ENCODE measurements at places on chromosomes 5 and 9. TPM values are rescaled to one million over a fixed set of nuclear protein-coding genes. Genes with fewer than 3 reads are reported as not detected.

The C9orf153 gene
- total RNA-seq: 0.14 TPM

The OSMR gene
- 77.8 TPM for total RNA-seq

The TOR2A gene
- 7.4 TPM for total RNA-seq

The OR13D1 gene
- not detected for total RNA-seq

The CORO2A gene
- total RNA-seq: 1.2 TPM
